ENCODE measurements at places on chromosomes 5 and 9.
A peak's percentile ranks its signal among the peaks of the same experiment; 100 is the strongest.

GRCh38 chr9:131259432-131259898 is 16.8 kb downstream of the FAM78A start:
- DNase-seq, result no peak

GRCh38 chr9:9961934-9962333 is 650.9 kb downstream of the PTPRD start:
- DNase-seq, result no peak

- DNase-seq, result peak; percentile 31
Observed at GRCh38 chr9:131503626-131504465, 1.1 kb downstream of the POMT1 start.

- peak; percentile 67 for DNase-seq
Observed at GRCh38 chr5:137218471-137218870, 280.7 kb downstream of the SPOCK1 start.

- peak; percentile 50 for DNase-seq
Observed at GRCh38 chr9:83199240-83199639, 136.3 kb upstream of the RASEF start.

- DNase-seq, result no peak
Observed at GRCh38 chr5:76371960-76372322, 31.1 kb upstream of the IQGAP2 start.

- DNase-seq, result no peak
Observed at GRCh38 chr9:37034938-37035647, 1.0 kb upstream of the PAX5 start.

- no peak for DNase-seq
Observed at GRCh38 chr9:34479431-34479866, 20.8 kb downstream of the DNAI1 start.

DNA sequence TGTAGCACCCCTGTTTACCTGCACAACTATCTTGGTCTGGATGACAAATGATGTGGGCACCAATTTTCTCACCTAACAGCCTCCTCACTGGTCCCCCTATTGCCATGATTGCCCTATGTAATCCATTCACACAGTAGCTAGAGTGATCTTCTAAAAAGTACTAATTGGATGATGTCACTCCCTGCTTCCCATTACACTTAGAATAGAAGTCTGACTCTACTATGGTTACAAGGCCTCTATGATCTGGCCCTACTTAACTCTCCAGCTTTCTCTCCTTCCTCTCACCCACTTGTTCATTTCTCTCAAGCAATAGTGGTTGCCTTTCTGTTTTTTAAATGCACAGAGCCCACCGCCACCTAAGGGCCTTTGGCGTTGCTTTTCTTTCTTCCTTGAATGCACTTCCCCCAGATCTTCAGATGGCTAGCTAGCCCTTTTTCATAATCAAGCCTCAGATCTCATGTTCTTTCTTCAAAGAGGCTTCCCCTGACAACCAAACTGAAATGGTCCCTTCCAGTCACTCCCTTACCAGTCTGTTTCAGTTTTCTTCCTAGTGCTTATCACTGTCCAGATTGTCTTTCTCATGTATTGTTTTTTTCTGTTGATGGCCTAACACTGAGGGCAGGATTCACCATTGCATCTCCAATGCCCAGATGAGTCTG is 8.7 kb downstream of the IGIP start:
- DNase-seq, result no peak

- no peak for DNase-seq
Observed at GRCh38 chr9:95689669-95690068, 172.9 kb upstream of the PTCH1 start.

- DNase-seq, result no peak
Observed at GRCh38 chr9:82598241-82599039, 464.5 kb downstream of the RASEF start.

DNA sequence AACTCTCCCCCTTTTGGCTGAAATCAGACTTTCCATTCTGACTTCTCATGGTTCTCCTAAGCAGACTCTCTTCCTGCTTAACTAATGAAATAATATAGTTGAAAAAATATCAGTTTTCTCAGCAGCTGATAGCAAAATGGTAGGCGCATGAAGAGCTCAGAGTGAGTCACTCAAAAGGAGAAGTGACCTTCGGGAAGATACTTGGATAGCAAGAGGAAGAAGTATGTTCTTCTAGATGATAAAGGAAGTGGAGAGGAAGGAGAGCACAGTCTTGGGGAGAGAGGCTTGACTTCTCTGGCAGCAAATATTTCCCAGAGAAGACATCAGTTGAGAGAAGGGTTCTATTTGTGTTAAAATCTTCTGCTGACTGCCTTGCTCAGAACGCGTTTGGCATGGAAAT is 101.5 kb downstream of the TAF11L14 start:
- DNase-seq, result no peak

- DNase-seq, result no peak
Observed at GRCh38 chr5:56853698-56854097, 38.3 kb downstream of the MAP3K1 start.

- peak; percentile 23 for DNase-seq
Observed at GRCh38 chr9:127397646-127398274, 791 bp downstream of the SLC2A8 start.

DNA sequence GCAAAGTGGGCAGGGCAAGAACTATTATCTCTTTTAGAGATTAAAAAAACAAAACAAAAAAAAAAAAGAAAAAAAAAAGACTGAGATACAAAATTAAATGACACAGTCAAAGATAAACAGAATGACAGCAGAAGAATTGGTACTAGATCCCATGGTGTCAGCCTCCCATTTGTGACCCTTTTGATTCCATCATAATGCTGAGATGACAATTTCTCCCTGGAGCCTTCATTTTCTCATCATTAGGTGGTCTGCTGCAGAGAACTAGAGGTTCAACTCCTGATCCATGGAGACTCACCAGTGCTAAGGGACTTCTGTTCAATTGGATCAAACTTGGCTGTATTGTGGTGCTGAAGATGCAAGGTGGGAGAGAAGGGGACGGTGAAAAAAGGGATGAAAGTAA is 123.5 kb upstream of the SPDL1 start:
- no peak for DNase-seq

DNA sequence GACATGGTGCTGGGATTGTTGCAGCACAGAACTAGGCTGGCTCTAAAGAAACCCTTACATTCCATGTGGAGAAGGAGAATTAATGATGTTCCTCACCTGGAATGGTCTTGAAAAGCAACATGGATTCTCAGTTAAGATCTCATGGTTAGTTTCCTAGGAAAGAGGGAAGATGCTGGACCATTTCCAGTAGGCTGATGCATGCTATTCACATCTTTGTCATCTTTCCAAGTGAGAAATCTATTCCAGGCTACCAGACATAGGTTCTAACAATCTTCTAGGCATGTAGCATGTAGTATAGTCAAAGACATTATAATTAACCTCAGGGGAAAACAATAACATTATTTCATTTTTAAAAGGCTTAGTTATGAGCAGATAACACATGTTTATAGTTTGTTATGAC is 44.3 kb downstream of the TMEM252 start:
- peak; percentile 14 for DNase-seq

DNA sequence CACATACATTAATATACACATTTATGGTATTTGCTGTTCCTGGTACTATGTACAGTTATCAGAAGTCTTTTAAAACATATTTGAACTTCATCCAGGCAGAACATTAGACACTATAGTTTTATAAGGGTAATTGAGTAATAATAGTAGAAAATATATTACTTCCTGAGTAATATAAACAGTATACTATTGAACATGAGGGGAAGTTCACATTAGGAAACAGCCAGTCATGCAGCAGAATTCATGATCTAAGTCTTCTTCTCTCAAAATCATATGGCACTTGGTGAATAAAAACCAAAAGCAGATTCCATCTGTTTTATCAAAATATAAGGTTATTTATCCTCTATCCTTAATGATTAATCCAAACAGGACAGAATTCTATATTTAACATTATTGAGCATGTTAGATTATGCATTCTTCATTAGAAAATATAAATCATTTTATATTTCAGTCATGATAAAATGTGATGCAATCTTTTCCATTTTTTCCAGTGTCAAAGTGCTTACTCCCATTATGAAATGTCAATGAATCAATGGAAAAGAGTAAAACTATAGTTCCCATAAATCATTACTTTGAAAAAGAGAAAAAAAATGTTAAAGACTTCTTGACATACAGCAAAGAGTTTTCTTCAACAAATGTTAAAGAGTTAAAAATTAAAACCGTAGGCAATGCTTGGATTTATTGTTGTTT is 584.3 kb upstream of the TUSC1 start:
- DNase-seq, result no peak

All from fibroblast of skin of back (primary cell).